ENCODE measurements at places on chromosomes 3 and 15.

GRCh38 chr3:25652921-25653320 lies 11.8 kb downstream of the TOP2B start:
- DNase-seq = no peak

DNA sequence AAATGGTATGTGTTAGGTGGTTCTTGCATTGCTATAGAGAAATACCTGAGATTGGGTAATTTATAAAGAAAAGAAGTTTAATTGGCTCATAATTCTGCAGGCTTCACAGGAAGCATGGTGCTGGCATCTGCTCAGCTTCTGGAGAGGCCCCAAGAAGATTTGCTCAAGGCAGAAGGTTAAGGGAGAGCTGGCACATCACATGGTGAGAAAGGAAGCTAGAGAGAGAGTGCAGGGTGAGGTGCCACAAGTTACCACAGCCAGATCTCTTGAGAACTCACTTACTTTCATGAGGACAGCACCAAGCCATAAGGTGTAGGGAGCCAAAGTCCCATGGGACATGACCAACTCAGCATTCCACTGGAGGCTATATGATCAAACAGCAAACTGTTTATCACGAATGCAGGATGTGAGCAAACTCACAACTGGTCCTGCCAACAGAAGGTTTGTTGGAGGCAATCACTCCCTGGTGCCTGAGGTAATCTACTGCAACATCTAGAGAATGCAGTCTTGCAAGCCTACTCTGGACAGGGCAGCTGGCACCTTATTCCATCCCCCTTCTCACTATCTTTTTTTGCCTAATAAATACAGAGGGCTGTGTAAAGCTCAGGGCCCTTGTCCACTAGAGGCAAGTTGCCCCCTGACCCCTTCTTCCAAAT lies 28.1 kb upstream of the CCR2 start:
- DNase-seq = no peak

- DNase-seq = no peak
These were observed 13.7 kb upstream of the ANP32A start for GRCh38 chr15:68834346-68834745.

- no peak for DNase-seq
These were observed 48.6 kb upstream of the SSR3 start for GRCh38 chr3:156603379-156604017.

Measured in kidney (tissue), 22 donors.